ENCODE measurements at places on chromosomes 12 and 14.

GRCh38 chr12:75894965-75895754, 136.4 kb downstream of the PHLDA1 start:
- no peak for DNase-seq

DNA sequence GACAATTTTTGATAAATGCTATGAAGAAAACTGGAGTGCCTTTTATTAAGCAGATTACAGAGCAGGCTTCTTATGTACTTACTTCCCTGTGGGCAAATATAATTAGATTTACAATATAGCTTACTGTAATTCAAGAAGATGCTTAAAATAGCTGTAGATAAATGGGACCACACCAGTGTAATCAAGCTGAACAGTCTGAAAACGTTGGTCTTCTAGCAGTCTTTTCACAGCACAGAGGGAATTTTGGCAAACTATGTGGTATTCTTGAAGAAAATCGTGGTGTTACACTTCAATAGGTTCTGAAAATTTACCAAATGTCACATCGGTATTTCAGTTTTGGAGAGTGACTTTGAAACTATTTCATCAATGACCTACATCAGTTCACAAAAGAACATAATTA, 47.7 kb downstream of the SLC16A7 start:
- no peak for DNase-seq

DNA sequence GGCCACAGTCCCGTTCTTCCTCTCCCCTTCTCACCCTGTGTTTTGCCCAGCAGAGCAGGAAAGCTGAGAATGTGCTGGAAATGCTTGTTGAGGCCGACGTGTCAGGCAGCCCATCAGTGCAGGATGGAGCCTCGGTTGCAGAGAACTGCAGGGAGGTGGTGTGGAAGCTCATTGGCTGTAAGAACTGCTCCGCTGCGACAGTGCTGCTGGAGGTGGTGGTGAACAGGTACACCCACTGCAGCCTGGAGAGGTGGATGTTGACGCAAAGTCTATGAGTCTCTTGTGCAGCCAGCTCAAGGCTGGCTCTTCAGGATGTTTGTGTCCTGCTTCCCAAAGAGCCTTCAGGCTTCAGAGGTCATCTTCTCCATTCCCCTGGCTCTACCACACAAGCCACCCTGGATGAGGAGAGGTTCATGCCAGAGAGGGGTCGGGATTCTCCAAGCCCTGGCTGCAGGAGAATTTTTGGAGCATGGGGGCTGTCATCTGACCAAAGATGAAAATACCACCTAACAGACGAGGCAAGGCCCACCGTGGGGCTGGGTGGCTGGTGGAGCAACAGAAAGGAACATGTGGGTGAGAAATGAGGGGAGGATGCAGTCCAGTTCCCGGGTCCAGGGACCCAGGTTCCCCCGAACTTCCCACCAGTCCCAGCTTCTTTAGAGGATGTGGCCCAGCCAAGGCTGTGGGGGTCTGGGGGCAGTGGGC, 174.1 kb upstream of the PRMT8 start:
- DNase-seq: peak; percentile 67

- peak; percentile 70 for DNase-seq
Observed at GRCh38 chr12:54526812-54527630, 22.4 kb upstream of the PDE1B start.

DNA sequence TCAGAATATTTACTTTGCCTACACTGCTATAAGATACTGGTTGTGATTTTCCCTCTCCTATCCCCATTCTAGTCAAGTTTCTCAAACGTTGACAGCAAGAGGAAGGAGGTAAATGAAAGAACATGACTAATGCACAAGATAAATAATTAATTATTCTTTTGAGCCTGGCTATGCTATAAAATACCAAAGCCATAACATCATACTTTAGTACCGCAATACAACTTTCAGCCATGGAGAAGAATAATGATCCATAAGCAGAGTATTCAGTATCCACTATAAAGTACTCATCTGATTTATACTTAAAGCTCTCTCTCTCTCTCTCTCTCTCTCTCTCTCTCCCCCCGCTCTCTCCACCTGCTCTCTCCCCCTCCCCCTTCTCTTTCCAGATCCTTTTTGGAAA, 41.3 kb downstream of the TDG start:
- DNase-seq: no peak

GRCh38 chr12:46933947-46934346, 108.2 kb upstream of the SLC38A4 start:
- DNase-seq: no peak

GRCh38 chr12:31217356-31218130, 108.4 kb downstream of the SINHCAF start:
- DNase-seq: no peak

- DNase-seq: no peak
Observed at GRCh38 chr14:69048456-69048855, 69.4 kb upstream of the ACTN1 start.

DNA sequence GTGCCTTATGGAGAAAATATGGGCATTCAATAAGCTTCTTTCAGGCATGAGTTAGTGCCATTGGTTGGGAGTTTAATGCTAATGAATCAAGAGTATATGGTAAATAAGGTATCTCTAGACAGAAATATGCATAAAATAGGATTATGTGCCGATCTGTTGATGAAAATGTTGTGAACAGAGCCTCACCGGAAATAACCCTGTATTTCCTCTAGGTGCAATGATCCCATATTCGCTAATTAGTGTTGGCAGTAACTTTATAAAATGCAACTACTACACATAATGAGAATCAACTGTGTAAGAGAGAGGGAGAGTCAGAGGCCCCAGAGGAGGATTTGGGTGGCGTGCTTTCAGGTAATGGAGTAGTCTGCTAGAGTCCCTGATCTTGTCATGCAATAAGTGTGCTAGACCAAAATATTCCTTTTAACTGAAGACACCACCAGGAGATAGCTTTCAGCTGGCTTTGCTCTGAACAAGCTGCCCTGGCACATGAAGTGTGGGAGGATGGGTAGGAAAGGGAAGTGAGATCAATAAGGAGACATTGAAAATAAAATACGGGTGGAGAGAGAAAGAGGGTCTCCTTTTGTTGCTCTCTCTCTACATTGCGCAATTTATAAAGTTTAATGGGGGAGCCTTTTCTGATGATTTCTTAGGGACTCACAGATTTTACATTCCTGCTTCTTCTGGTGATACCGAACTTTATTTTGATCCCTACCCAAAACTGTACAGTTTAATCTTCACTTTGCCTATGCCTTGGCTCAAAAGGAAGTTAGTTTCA, 68.6 kb upstream of the PLXNC1 start:
- no peak for DNase-seq

DNA sequence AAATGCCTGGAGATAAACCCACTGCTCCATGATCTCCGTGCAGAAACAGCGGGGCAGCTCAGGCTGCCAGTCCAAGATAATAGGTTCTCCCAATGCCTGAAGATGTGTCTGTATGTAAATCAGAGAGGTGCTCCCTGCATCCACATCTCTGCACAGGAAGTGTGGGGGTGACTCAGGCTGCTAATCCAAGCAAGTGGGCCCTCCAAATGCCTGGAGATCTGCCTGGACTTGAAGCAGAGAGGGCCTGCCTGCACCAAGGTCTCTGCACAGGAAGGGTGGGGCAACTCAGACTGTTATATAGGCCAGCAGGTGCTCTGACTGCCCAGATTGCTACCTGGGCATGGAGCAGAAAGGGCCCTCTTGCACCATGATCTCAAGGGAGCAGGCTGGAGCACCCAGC, 504.7 kb downstream of the LRFN5 start:
- no peak for DNase-seq

DNA sequence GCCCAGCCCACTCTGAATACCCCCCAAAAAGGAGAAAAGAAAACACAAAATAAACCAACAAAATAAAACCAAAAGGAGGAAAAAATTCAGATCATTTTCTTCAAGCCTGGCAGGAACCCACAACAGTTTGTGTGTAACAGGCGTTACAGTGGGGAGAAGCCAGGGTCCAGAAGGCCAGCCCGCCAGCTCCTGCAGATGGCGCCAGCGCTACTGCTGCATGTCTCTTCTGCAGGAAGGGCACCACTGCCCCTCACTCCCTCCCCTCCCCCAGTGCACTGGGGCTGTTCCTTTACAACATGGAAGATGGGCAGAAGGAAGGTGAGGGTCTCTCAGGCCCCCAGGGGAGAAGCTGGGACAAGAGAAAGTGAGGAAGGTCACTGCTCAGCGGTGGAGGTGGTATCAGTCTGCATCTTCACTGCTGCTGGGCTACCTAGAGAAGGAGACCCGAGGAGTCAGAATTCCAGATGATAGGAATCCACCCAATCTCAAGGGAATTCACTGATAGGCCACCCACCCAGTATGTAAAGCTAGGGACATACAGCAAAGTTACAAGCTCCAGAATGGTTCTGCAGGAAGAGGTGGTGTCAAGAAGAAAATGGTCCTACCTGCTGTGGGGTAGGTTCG, 2.3 kb upstream of the NOP2 start:
- peak; percentile 58 for DNase-seq

- DNase-seq: peak; percentile 49
Observed at GRCh38 chr14:76918256-76918781, 92.1 kb downstream of the LRRC74A start.

GRCh38 chr12:41944216-41944615, 200.5 kb downstream of the GXYLT1 start:
- no peak for DNase-seq

DNA sequence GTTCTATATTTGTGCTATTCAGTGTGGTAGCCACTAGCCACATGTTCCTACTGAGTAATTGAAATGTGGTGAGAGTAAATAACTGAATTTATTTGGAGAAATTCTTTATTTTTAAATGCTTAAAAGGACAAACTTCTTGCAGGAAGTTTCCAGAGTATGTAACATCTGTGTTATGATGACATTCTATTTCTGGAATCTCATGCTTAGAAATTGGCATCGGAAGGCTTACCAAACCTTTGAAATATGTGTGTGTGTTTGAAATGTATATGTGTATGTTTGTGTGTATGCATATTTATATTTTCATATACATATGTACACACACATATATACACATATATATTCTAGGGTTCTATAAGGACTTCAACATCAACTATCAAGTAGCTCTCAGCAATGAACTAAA, 12.4 kb upstream of the WSCD2 start:
- no peak for DNase-seq

All from head of caudate nucleus (tissue), 42 donors.